Activated CD4-positive, alpha-beta T cell treated with anti-CD3 and anti-CD28 coated beads, Interleukin-2, amount 50 U/mL, for 16 hours (primary cell): ENCODE measurements at places on chromosomes 16 and 17.

DNA sequence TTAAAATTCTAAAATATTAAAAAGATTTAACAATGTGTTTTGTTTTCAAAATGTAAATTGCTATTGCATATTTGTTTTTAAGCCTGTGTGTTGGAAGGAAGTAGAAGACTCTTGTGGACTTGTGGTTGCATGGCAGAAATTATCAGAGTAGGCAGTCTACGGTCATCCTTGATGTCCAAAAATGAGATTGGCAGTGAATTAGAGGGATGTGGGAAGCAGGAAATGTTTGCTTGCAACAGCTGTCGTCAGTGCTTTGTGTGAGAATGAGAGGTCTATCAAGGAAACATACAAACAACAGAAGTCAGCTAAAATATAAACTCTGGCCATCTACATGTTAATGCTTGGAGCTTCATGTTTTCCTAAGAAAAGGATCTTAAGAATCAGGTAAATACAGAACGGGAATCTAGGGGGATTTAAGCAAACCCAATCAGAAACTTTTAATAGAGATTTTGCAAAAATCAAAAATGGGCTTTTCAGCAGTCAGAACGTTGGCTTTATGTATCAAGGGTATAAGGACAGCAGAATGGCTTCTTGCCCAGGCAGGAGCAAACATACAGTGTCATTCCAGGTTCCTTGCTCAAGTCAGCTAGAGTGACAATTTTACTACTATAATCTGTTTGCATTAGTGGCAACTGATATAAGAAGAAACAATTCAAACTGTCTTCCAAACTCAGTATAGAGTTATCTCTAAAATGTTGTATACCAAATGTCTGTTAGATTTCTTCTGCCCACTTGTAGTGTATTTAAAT, 196.7 kb downstream of the CYB561 start:
- no peak for DNase-seq

DNA sequence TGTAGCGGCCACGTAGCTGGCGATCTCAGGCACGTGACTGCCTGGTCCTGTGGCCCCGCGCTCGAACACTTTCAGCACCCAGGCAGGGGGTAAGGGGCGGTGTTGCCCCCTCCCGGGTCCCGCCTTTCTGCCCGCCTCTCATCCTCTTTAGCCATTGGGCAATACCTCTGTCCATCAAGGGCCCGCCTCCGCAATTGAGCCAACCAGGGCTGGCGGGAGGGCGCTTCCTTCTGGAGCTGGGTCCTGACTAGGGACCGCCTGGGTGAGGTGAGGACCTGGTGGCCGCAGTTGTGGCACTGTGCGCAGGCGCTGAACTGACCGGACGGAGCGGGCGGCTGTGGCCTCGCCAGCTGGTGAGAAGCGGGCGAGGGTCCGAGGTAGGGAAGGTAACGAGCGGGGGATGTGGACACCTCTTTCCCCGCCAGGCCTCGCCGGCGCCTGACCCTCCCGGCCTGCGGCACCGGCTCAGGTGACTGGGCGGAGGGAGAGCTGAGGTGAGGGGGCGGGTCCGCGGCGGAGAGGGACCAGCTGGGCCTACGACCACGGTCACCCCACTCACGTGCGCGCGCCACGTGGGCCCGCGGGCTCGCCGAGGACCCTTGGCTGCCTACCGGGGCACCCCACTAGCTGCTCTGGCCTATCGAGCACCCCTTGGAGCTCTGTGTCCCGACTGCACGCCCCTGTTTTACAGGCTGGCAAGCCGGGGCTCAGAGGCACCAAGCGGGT, at the start of gene PDP2:
Gene PDP2 (plus strand): TSS at position 228 of the 726 bp plus-strand sequence. CDS start 3,770 bp downstream, outside the sequence.
- peak; percentile 97 for DNase-seq

- no peak for DNase-seq
Observed at GRCh38 chr16:47872225-47872624, 283.6 kb downstream of the ABCC12 start.

- peak; percentile 25 for DNase-seq
Observed at GRCh38 chr16:88430524-88431446, 22.3 kb upstream of the ZFPM1 start.

GRCh38 chr16:4796982-4797804, 2.0 kb downstream of the SMIM22 start:
- no peak for DNase-seq

- no peak for DNase-seq
Observed at GRCh38 chr17:64632606-64633005, 29.5 kb downstream of the SMURF2 start.

GRCh38 chr17:64117981-64118979, 11.7 kb downstream of the ERN1 start:
- peak; percentile 16 for DNase-seq

- no peak for DNase-seq
Observed at GRCh38 chr17:68320943-68321555, 29.8 kb downstream of the ARSG start.

DNA sequence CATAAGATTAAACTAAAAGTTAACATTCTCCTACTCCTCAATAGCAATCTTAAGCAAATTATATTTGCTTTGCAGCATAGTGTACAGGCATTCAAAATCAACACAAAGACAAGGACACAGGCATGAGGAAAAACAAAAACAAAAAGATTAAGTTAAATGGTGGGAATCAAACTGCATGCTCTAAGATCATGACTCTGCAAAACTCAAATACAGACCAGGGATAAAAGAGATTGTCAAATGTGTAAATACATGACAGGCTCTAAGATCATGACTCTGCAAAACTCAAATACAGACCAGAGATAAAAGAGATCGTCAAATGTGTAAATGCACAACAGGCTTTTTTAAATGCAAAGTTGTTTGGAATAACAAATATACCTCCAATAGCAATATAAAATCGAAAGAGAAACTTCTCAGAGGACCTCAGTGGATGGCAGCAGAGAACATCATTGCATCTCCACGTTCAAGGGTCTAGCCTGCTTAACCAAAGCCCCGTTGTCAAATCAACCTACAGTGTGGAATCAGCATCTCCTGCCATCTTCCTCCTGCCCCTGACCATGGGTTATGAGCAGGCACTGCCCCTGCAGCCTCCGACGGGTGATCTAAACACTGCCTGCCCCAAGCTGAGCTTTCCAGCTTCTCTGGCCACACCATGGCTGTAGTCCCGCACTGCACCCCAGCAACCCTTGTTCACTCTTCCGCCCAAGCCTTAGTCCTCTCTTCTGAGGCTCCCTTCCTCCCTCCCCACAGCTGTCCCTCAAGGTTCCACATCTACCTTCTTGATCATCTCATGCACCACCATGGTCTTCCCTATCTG, 446.1 kb downstream of the SOX9 start:
- no peak for DNase-seq

DNA sequence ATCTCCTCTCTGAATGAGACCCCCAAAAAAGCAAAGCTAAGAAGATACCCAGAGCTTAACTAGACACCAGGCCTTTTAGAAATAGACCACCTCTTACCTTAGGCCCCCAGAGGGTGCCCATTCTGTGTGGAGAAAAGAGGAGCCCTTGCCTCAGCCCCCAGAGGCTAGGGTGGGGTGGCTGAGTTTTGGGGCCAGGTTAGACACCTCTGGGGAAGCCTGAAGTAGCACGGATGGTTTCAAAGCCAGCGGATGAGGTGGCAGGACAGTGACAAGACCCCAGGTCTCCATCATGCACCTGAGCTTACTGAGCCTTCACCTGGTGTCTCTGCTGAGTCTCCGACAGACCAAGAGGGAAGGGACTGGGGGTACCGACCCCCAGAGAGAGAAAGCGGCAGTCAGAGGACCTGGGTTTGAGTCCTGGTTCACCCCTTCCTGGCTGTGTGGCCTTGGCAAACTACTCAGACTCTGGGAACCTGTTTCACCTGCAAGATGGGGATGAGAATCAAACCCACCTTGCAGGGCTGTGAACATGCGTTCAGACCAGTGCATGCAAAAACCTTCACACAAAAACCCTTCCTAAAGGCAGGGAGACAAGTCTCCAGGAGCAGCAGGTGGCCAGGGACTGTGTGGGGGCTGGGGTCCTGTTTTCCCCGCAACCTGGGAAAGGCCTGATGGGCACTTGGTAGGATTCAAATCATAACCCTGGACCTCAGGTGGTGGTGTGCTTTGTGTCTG, 7.7 kb downstream of the SCGB1C2 start:
- DNase-seq = no peak

GRCh38 chr17:42230225-42230624, 35.9 kb upstream of the GHDC start:
- peak; percentile 76 for DNase-seq

GRCh38 chr16:10561425-10561824, 19.0 kb downstream of the EMP2 start:
- no peak for DNase-seq

GRCh38 chr16:47753659-47754058, 292.5 kb downstream of the PHKB start:
- no peak for DNase-seq

- DNase-seq = peak; percentile 72
Observed at GRCh38 chr17:55420067-55420775, 1.4 kb downstream of the MMD start.

DNA sequence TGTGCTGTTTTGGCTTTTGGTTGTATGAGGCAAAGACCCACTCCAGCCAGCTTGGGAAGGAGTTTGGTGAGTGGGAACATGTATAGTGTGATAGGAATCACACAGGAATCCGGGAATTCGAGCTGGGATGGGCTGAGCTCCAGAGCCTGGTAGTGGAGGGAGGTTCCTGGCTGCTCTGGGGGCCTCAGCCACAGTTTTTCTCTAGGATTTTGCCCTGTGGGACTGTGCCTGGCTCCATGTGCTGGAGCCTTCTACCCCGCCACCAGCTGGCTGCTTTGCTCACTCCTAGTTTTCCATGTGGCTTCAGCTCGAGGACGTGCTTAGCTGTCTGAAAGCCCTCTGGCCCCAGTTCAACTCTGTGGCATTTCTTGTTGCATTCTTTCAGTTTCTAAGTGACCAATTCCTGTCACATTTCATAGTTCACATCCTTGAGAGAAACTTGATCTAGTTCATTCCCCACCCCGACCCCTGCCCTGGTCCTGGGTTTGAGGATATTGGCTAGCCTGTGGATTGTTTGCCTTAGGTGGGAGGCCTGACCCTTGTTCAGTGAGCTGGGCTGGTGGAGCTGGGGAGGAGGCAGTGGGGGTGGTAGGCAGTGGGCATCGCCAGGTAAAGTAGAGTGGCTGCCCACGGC, 5.0 kb downstream of the SEC14L1 start:
- peak; percentile 19 for DNase-seq

GRCh38 chr17:45791935-45792334, 7.8 kb downstream of the CRHR1 start:
- no peak for DNase-seq

- no peak for DNase-seq
Observed at GRCh38 chr16:9837481-9837880, 344.7 kb downstream of the GRIN2A start.

DNA sequence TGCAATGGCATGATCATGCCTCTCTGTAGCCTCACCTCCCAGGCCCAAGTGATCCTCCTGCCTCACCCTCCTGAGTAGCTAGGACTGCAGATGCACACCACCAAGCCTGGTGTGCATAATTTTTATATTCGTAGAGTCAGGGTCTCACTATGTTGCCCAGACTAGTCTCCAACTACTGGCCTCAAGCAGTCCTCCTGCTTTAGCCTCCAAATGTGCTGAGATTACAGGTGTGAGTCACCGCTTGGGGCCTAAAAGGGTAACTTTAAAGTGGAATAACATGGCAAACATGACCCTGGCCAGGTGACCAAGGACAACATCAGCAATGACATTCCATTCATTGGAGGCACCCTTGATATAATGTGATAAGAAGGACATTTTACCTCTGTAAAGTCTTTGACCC, 26.1 kb downstream of the HSBP1 start:
- no peak for DNase-seq

DNA sequence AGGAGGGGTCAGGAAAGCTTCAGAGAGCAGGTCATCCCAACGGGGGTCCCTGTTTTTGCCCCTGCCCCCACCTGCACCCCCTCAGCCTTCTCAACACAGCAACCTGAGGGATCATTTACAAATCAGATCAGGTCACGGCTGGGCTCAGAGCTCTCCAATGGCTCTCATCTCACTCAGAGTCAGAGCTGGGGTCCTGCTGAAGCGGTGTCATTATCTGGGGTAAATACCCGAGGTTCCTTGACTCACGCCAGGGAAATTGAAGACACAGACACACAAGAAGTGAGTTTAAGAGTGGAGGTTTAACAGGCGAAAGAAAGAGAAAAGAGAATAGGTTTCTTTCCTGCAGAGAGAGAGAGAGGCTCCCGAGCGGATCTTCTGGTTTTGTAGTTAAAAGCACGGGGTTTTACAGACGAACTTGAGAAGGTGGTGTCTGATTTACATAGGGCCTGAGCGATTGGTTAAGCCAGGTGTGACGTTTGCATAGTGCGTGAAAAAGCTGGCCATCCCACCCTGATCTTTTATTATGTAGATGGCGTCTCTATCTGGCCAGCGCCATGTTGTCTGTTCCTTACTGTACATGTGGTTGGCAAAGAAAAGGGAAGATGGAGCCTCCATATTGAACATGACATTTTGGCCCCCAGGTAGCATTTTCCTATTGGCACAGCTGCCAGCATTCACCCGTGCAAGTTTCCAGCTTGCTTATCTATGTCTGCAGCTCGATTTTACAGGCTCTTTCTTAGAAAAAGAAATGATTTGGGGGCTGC, 51.4 kb downstream of the WSB1 start:
- no peak for DNase-seq

- DNase-seq = no peak
Observed at GRCh38 chr17:55436224-55437158, 14.9 kb upstream of the MMD start.

DNA sequence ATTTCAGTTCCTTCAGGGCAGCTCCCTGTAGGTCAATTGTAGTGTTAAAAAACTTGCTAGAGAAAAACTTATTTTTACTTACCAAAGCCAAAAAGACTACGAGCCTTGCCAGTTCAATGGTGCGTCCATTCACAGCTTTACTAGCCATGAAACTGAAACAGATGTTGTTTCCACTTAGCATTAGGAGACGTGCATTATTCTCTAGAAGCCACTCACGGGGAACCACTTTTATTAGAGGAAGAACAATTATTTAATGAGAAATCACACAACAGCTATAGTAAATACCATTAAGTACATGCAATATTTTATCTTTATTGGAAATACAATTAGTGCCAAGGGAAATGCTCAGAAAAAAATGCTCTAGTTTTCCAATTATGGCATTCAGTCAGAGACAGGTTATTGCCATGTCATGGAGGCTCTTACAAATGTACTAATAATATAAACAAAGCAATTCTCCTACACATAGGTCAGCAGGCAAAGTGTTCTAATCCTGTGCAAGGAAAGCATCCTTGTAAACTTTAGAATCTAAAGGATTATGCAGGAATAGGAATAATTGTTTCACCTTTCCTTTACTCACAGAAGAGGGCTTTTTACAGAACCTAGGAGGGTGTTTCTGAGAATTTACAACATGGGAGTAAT, 17.4 kb downstream of the LASP1NB start:
- DNase-seq = no peak

- no peak for DNase-seq
Observed at GRCh38 chr17:66893382-66893781, 58.5 kb downstream of the CACNG5 start.

GRCh38 chr17:47698749-47699535, 5.0 kb downstream of the TBKBP1 start:
- DNase-seq = peak; percentile 86

GRCh38 chr17:80482555-80483308, 6.3 kb upstream of the NPTX1 start:
- DNase-seq = no peak

- no peak for DNase-seq
Observed at GRCh38 chr16:50389900-50390299, 21.1 kb upstream of the BRD7 start.

GRCh38 chr17:33291248-33292200, 1.6 kb downstream of the ASIC2 start:
- DNase-seq = no peak

- no peak for DNase-seq
Observed at GRCh38 chr17:2338315-2338657, 985 bp downstream of the SGSM2 start.
